ENCODE measurements at places on chromosomes 1 and 21. TPM values are rescaled to one million over a fixed set of nuclear protein-coding genes. Genes with fewer than 3 reads are reported as not detected.

SCP2 gene
- polyA plus RNA-seq = 76.4 TPM

ANKRD45 gene
- polyA plus RNA-seq = 0.94 TPM

PLXNA2 gene
- polyA plus RNA-seq = 33.1 TPM

MPZ gene
- polyA plus RNA-seq = 13.9 TPM

RGS21 gene
- not detected for polyA plus RNA-seq

C1orf87 gene
- polyA plus RNA-seq = 3.3 TPM

TEX35 gene
- polyA plus RNA-seq = 0.25 TPM

FAM177B gene
- polyA plus RNA-seq = 0.32 TPM

SLC30A2 gene
- not detected for polyA plus RNA-seq

DNA sequence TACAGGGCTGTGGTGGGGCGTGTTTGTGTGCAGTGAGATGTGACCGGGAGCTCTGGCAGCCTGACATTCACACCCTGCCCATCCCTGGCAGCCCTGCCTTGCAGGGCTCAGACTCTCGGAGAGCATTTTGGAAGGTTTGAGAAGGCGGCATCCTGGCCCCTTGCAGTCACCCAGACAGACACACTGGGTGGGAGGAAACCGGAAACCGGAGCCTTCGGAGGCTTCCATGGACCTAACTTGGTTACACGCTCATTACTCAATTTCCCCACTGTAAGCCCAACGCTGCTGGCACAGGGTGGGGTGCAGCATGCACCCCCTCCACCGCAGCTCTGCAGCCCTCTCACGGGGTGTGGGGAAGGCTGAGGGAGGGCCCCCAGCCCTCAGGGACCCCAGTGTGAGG is 22.2 kb upstream of the RSPO1 start:
- DNase-seq = no peak

- no peak for DNase-seq
Measured at GRCh38 chr1:41322835-41323234, 38.4 kb upstream of the FOXO6 start.

DNA sequence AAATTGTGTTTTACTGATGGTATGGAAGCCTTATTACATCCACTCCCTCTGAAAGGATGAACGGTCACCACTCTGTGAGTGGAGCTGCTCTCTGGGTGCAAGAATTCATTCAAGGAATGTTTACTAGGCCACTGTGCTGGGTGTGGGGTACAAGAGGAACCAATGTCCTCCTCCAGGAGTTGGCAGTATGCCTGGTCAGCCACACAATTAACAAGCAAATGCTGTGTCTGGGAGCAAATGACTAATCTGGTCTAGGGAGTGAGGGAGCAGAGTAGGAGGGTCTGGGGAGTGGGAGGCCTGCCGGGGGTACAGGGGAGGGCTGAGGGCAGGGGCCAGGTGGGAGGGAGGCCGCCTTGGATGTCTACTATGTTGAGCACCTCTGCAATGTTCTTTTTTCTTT is 27.2 kb upstream of the TDRD10 start:
- no peak for DNase-seq

GRCh38 chr1:201144701-201145100 is 9.6 kb downstream of the TMEM9 start:
- no peak for DNase-seq

- DNase-seq = no peak
Measured at GRCh38 chr1:10788592-10789006, 7.8 kb downstream of the CASZ1 start.

DNA sequence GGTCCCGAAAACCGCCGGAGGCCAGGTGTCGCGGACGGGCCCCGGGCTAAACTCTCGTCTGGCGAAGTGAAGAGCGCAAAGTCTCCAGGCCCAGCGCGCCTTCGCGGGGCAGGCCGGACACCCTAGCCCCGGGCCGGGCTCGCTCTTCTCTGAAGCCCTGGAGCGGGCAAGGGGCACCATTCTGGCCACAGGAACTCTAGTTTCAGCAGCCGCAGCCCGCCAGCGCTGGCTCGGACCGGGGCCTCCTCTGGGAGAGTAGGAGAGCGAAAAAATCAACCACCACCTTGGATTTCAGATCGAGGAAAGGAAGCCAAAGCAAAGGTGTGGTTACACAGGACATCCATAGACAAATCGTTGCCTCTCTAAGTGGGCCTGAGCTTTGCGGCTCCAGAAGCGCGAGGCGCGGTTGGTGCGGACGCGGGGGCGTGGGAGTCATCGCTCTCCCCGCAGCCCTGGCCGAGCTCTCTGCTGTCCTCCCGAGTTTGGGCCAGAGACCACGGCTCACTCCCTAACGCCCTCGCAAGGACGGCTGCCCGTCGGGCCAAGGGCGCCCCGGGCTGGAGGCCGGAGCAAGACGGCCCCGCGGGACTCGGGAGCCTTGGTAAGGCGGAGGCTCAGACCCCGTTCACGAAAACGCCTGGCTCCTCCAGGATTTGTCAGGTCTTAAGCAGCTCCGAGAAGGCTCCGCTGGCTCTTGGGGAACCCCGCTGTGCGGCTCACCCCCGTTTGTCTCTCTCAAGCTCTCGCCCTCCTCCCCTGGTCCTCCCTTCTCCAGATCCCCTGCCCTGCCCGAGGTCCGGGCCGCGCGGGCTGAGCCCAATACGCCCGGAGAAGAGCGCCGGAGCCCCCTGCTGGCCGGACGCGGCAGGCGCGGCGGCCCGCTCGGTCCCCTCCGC is 132.9 kb upstream of the DPYD start:
- peak; percentile 61 for DNase-seq

- DNase-seq = no peak
Measured at GRCh38 chr1:210882414-210883221, 251.3 kb downstream of the KCNH1 start.

DNA sequence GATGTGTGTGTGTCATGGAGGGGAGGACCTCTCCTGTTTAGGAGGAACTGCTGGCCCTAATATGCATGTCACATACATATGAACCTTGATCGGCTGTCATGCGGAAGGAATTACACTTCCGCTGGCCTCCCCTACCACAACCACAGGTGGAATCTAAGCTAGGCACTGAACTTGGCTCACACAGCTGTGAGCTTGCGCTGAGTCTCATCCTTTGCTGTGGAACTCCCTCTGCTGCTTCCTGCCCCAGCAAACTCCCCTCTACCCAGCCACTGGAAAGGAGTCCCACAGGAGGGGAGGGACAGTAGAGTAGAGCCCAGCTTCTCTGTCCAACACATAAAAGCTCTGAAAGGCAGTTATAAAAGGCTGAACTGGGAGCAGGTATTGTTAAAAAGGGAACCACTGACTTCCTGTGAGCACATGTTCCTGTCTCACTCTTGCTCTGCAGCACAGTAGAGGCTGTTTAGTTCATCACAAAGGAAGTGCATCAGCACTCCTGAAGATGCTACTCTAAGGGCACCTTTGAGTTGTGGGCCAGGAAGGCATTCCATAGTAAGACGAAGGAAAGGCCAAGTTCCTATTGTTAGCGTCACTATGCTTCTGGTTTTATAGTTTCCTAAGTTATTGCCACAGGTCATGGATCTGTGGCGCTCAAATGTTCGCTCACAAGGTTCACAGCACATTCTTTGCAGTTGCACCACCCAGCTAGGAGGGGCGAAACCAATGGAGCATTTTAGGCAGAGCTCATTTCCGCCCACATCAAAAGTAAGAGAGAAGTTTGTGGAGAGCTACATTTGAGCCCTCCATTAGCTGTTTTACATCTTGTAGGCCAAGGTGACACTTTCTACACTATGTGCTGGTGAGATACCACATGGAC is 17.7 kb upstream of the PTPRC start:
- no peak for DNase-seq

GRCh38 chr1:54795356-54795665 is 5.8 kb downstream of the TTC22 start:
- no peak for DNase-seq

DNA sequence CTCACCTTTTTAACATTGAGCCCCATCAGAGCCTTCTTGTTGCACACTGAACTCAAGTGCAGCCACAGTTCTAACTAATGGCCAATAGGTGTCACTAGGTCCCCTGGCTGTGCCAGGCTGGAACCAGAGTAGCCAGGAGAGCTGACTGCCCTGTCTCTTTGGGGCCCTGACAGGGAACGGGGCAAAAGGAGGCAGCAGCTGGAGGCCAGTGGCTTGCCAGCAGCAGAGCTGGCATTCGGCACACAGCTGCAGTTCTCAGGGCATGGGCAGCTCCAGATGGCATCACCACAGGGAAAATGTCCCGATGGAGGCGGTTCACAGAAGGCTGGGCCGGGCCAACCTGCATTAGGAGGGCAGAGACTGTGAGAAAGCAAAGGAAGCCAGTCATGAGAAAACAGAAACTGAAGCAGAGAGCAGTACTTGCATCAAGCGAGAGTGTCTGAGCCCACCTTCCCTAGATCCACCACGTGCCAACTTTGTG is 188.6 kb downstream of the FCRL5 start:
- DNase-seq = no peak

GRCh38 chr1:58921342-58921741 is 137.5 kb upstream of the JUN start:
- DNase-seq = no peak

DNA sequence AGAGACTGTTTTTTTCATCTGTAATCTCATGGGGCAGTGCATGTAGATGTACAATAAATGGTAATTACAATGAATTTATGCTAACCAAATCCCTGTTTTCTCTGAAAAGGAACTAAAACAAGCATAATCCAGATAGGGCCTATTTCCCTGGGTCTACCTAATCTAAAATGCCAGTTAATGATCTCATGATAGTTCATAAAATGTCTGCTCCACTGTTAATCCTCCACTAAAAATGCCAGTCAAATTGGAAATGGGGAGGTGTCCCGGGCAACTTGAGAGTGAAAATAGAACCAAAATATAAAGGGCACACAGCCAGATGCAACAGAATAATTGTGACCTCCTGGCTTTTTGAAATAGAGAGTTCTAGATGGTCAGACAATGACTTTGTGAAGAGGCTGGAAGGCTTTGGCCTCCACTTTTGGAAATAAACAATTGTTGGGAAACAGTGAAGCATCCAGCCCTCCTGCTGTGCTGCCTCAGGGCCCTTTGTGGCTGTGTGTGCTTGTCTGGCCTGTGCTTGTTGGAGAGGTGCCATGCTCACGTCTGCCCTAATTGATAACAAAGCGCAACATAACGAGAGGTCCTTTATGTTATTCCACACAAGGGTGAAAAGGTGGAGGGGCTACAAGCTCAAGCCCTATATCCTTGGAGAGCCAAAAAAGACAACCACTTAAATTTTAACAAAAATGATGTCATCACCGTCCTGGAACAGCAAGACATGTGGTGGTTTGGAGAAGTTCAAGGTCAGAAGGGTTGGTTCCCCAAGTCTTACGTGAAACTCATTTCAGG is 97.7 kb downstream of the ATP5PO start:
- DNase-seq = no peak

DNA sequence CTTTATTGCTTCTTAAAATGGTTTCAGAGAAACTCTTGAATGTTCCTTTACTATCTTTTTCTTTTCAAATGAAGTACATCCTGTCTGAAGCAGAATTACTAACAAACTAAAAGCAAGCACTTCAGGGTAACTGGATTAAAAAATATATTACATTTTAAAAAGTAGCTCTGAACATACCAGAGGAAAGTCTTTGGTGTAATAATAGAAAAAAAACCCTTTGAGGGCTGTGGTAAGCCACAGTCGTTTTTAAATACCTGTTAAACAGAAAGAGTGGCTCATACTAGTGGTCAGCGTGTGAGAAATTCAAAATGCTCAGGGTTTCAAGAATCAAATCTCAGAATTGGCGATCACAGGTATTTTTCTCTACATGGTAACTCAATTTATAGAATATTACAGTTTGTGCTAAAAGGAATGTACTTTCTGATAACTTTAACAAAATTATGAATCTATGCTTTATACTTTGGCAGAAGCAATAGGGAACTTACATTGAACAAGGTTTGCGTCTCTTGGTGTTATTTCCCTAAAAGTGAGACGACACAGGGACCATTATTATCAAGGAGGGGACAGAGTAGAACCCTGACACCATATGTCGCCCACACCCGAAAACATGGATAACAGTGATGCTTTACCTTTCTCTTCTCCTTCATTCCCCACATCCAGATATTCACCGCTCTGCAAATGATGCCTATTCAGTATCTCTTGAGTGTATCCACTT is 97.0 kb upstream of the DPH5 start:
- DNase-seq = no peak

DNA sequence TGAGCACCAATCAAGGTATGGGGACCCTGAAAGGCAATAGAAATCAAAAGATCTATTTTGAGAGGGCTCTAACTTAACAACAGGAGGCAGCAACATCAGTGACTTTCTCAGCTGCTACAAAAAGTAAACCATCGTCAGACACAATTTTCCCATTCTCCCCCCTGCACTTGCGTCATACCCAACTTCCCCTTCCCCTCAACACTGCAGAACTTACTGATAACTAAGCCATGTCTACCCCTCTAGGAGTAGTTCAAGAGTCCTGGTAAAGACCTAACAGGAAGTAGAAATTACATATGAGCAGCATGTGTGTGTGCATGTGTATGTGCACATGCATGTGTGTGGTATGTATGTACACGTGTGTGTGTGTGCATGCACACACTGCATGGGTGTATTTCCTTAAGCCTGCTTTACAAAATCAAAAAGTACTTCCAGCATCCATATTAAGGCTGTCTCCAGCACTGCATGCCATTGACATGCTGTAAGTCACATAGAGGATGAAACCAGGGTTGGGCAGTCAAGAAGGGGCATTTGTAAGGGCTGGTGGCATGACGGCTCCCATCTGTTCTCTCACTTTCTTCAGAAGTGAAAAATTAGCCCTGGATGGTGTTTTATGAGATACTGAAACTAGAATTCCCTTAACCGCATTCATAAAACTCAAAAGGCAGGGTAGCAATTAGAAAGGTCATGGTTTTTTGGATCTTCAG is 460.1 kb upstream of the RUNX1 start:
- no peak for DNase-seq

- DNase-seq = no peak
Measured at GRCh38 chr1:14180738-14181137, 417.7 kb upstream of the KAZN start.

- no peak for DNase-seq
Measured at GRCh38 chr21:42685036-42685435, 31.6 kb downstream of the PDE9A start.

DNA sequence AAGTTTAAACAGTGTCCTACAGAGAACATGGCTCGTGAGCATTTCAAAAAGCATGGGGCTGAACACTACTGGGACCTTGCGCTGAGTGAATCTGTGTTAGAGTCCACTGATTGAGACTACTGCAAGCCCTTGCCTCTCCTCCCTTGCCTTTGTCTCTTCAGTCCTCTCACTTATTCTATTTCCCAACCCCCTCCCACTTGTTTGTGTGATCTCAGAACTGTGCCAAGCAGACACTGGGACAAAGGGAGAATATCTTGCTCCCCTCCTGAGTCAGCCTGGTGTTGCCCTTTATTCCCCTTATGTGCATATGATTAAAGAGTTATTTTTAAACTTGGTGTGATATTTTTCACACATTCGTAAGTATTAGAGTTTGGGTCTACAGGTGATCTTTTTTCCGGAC is 11.1 kb upstream of the RPRD2 start:
- DNase-seq = no peak

- no peak for DNase-seq
Measured at GRCh38 chr1:167518331-167518700, at the start of gene CD247. Gene CD247, minus strand, starts transcription at chr1:167518529. Its CDS starts 64 bp downstream, at chr1:167518465.
